ENCODE measurements at places on chromosomes 11 and 22.

DNA sequence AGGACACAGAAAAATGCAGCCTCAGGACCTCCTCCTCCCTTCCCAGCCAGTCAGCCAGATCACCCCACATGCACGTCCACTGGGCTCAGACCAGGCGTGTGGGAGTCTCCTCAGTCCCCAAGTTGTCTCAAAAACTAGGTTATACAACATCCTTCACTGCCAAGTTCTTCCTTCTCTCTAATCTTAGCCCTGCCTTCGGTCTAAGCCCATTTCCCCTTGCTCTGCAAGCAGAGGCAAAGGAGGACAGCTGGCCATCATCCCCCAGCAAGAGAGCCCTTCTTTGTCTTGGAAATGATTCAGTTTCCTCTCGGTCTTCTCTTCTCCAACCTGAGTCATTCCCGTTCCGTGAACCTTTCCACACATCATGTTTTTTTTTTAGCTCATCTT, 14.0 kb upstream of the NRGN start:
- DNase-seq, result no peak

- DNase-seq, result peak; percentile 88
Measured at GRCh38 chr11:106076919-106077608, at the start of gene KBTBD3. Gene KBTBD3 (minus strand): TSS chr11:106077347. CDS start chr11:106059097, 18,250 bp downstream.

DNA sequence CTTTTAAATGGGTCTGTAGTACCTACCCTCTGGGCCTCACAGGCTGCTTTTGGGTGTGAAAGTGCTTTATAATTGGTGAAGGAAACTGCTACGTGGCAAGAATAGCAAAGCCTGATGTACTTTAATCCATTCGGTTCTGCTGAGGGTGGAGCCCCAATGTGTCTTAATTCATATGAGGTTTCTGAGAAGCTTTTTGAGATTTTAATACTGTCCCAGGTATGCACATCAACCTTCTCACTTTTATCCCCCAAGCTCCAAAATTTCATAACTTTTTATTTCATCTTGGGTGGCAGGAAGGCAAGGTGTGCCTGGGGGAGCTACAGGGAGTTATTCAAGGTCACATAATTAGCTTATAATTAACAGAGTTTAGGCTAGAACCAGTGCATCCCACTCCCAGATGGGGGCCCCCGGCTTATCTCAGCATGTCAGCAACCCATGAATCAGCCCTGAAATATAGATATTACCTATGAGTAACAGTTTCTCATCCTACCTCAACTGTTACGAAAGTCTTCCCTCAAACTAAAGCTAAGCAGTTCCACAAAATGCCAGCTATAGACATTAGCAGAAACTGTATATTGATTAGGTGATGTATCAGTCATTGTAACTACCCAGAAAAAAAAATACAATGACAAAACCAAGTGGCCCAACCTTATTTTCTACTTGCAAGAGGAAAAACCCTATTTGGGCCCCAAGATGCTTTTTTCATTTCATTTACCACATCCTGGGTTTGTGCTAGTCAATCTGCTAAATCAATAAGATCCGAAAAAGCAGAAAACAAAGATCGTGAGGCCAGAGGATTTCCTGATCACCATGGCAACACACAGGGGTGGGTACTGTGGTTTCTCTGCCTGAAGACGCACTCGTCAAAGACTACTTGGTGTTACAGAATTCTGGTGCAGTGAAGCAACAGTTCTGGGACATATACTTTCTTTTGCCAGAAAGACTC, 26.7 kb downstream of the CD44 start:
- no peak for DNase-seq

DNA sequence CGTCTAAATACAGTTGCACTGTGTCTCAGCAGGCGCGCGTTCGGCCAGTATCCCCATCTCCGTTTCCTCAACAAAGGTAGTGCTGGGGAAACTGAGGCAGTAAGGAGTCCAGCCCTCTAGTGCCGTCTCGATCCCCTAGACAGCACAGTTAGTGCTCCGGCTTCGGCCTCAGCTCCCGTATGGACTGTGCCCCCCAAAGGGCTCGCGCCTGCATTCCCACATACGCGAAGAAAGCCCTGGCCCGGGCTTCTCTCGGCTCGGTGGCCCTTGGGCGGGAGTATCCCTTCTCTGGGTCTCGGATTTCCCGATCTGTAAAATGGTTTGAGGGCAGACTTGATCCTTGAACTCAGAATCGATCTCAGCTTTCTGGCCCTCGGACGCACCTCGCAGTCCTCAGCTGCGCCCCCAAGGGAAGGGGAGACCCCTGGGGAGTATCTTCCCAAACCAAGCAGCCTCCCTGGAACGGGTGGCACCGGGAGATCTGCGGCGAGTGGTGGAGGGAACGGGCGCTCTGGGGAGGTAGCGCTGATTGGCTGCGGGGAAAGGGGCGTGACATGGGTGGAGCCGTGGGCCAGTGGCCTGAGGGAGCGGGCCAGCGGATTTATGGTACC, 759 bp upstream of the PEX16 start:
- DNase-seq, result peak; percentile 74

DNA sequence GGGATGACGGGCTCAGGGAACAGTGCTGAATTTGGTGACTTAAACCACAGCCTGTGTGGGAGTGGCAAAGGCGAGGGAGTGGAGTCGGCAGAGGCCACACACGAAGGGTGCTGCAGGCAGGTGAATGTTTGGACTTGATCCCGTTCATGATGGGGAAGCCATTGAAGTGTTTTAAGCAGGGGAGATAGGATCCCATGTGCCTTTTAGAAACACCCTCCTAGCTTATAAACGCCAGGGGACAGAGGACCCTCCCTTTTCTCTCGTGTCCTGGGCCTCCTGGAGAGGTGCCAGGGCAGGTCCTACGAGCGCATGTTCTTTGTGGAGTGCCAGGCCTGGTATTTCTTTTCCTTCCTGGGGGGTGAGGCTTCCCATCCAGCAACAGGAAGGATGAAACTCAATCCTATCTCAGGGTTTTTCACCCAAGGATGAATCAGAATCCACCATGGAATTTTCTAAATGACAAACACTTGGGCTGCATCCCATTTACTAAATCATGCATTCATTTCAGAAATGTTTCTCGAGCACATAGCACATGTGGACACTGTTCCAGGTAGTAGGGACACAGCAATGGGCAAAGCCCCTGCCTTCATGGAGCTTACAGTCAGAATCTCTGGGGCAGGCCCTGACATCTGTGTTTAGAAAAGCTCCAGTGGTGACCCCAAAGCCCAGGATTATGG, 59.6 kb downstream of the CHRDL2 start:
- no peak for DNase-seq

DNA sequence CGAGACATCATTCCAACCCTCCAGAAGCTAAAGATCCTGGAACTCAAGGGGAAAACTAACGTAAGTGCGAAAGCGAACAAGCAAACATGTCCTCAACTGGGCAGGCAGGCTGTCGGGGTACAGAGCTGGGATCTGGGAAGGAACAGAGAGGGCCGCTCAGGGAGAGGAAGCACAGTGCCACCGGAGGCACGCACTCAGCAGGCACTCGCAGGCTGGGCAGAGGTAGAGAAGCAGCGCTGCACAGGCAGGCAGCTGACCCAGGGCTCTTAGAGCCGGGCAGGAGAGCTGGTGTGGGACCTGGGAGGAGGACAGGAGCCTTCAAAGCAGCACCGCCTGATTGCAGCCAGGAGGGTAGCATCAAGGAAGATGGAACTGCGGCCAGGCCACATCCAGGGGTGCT, 62.2 kb downstream of the MICAL3 start:
- DNase-seq, result no peak

GRCh38 chr11:17991783-17992433, 20.9 kb downstream of the SERGEF start:
- DNase-seq, result peak; percentile 33

- no peak for DNase-seq
Measured at GRCh38 chr11:61769169-61769920, 16.9 kb downstream of the MYRF start.

GRCh38 chr11:96063886-96064285, 140.0 kb upstream of the MTMR2 start:
- no peak for DNase-seq

DNA sequence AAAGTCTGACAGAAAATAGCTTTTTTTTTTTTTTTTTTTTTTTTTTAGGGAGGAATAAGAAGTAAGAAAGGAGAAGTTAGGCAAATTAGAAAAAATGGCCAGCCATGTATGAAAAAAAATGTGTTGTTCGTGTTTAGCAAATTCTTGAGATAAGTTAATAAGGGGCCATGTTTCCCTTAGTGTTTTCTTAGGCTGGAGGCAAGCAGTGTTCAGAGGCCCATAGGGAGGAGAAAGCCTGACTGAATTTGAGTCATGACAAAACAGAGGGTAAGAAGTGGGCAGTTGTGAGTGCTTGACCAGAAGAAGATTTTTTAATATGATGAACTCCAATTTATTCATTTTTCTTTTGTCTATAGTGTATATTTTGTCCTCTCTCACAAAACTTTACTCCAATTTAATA, 766.4 kb downstream of the FAM181B start:
- no peak for DNase-seq

DNA sequence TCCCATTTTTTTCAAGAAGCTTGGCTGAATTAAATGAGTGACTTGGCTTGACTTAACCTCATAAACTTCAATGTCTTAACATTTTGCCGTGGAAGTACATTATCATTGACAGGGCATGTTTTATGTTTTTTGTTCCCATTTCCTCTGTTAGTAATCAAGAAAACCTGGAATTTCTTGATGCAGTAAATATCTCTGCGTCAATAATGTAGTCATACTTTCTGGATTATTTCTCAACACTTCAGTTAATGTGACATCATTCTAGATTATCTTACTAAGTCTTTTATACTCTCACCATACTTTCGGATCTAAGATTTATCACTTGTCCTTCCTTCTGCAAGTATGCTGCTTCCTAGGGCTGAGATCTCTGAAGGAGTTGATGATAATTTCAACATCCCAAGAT, 58.6 kb upstream of the PGR start:
- no peak for DNase-seq

GRCh38 chr11:67642173-67643120, 2.9 kb upstream of the TBX10 start:
- no peak for DNase-seq

DNA sequence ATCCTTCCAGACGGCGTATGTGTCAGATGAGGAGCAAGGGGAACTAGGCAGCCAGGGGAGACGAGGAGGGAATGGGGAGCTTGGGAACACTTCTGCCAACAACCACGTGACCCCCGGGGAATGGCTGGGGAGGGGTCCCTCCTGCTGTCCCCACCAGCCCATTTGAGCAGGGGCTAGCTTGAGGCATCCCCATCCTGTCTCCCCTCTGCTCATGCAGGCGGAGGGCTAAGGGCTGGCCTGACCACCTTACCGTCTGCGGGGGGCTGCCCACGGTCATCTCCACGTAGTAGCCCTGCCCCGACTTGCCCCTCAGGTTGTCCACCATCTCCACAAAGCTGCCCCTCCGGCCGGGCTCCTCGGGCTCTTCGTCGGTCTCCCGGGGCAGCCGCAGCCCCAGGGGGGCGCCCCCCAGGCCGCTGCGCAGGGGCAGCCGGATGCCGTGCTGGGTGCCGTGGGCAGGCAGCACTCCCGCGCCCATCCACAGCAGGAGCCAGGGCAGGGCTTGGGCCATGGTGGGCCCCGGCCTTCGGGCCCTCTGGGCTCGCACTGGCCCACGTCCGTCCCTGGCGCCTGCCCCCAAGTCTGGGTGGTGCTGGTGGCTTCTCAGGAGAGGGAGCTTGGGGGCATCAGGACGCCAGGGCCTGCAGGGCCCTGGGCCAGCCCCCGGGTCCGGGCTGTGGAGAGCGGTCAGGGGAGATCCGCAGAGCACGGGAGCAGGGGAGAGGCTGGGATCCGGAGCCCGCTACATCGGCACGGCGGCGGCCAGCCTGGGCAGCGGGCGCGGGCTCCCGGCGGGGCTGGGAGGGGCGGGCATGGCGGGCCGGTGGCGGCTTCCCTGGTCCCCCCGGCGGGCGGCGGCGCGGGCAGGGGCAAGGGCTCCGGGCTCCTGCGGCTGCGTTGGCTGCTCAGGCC, 515 bp downstream of the BACE1 start:
- DNase-seq, result no peak

GRCh38 chr11:29210426-29210825, 806.4 kb downstream of the KCNA4 start:
- no peak for DNase-seq

- DNase-seq, result no peak
Measured at GRCh38 chr11:113874581-113875233, 665 bp downstream of the USP28 start.

DNA sequence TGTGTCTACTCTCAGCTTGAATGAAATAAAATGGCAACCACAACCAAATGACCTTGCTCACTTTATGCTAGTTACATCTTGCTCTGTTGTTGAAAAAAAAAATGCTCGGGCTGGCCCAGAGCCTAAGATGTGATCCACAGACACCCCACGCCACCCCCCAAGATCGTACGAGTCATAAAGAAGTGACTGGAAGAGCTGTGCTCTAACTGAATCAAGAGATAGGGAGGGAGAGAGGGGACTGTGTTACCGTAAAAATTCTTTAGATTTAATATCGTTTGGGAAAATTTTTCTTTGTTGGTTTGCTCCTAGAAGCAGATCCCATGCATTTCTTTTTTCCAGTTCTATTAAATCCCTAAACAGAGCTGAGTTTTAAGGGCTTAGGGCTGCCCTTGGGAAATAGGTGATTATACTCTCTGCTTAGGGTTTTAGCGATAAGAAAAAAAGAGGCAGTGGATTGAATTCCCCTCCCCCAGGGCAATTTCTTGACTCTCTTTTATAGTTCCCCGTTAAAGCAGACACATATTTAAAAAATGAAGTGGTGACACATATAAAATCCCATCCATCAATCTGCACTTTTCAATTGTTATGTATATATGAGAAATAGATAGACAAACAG, 14.5 kb downstream of the MAML2 start:
- no peak for DNase-seq

- DNase-seq, result no peak
Measured at GRCh38 chr11:36974771-36975170, 376.7 kb upstream of the RAG2 start.

GRCh38 chr22:49624421-49625177, 203.1 kb downstream of the BRD1 start:
- DNase-seq, result no peak

- DNase-seq, result no peak
Measured at GRCh38 chr22:38131399-38131798, 20.9 kb upstream of the BAIAP2L2 start.

DNA sequence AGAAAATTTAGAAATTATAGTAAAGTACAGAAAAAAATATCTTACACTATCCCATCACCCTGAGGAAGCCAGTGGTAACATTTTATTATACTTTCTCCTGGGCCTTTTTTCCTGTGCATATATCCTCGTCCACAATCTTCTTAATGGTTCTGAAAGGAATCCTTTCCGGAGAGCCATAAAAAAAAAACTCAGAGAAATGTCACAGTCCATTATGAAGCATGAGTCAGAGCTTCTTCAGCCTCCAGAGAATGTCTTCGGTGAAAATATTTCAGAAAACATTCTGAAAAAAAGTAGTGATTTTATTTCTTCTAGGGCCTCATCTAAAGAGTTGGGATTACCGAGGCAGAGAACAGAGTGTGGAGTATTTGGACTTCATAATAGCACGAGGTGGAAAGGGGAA, 163.4 kb downstream of the INSC start:
- no peak for DNase-seq

Data from NCI-H187 (cell line).